Fibroblast of villous mesenchyme (primary cell): ENCODE measurements at places on chromosomes 1 and 21.

DNA sequence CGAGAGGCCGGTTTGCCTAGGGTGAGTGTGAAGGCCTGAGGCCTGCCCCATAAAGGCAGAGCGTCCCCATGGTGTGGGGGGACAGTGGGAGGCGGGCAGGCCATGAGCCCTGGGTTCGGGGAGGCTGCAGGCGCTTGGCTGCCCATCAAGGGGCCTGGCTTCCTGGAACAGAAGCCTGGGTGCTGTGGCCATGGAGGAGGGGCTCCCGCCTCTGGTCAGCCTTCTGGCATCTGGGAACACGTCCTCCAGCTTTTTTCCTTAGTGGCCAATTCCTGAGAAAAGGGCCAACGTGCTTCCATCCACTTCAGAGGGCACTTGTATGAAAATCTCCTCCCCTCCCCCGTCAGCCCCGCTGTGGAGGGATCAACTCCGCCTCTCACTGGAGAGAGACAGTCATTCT lies 58.7 kb downstream of the PRDM16 start:
- no peak for DNase-seq

- DNase-seq: no peak
Measured at GRCh38 chr1:171585715-171586114, 36.3 kb upstream of the MYOCOS start.

- DNase-seq: peak; percentile 51
Measured at GRCh38 chr21:15735409-15735808, 5.6 kb downstream of the USP25 start.

GRCh38 chr1:241356519-241357365 lies at the start of gene RGS7:
Gene RGS7 (minus strand): TSS chr1:241357205.
- DNase-seq: peak; percentile 44

GRCh38 chr1:14149431-14149830 lies 449.1 kb upstream of the KAZN start:
- DNase-seq: no peak
